ENCODE measurements at places on chromosomes 5 and 9.
A peak's percentile ranks its signal among the peaks of the same experiment; 100 is the strongest.

GRCh38 chr9:105244734-105245028 is 230 bp downstream of the SLC44A1 start:
- no peak for DNase-seq

- no peak for DNase-seq
Measured at GRCh38 chr9:136024286-136024685, 63.1 kb upstream of the UBAC1 start.

- no peak for DNase-seq
Measured at GRCh38 chr9:38153152-38153909, 84.3 kb upstream of the SHB start.

DNA sequence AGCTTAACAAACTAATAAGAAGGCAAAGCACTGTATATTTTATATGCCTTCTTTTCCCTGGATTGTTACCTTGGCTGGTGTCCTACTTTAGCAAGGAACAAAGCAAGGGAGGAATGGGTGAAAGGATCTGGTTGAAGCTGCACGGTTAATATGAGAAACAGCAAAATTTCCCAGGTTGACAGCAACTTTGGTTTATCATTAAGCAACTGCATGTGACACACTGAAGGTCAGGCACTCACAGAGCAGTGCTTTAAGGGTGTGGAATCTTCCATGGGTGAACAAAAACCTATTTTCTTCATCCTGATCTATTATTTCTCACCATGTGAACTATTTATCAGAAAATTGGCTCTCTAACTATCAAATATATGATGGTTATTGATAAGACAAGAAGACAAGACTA is 109.0 kb upstream of the ATP10B start:
- no peak for DNase-seq

DNA sequence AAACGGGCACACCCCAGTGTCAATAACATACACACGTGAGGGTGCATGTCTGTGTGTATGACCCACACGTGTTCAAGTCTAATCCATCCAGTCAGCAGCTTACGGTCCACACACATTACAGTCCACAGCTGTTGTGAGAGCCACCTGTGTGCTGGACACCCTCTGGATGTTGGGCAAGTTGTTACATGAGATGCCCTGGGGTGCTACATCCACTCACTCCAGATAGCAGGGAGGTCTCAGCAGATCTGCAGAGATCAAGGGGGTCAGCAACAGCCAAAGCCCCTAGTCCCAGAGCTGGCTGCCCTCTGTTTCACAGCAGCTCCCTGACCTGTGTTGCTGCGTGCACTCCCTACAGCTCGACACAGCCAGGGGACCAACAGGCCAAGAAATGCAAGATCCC is 4.3 kb upstream of the AIF1L start:
- DNase-seq = no peak

DNA sequence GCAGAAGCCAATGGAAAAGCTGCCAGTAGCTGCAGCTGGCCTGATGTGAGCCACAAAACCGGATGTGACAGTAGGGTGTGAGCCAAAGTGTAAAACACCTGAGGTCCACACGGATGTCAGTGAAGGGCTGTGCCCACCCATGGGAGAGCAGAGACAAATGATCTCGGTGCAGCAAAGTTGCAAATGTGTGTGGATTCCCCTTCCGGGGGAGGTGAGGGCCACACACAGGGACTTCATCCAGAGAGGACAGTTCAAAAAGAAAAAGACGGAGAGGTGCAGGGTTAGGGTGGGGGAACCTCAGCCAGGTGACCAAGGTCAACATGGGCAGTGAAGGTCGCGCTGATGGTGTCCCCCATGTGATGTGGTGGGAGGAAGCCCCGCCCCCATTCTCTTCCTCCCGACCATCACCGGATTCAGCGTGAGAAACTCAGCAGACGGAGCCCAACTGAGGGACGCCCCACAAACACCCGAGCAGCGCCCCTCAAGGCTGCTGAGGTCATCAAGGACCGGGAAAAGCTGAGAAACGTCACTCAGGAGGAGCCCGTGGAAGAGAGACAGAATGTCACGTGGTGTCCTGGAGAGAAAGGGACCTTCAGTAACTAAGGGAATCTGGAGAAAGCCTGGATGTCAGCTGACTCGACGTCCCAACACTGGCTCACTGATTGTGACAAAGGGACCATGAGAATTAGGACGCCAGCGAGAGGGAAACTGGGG is 11.4 kb upstream of the PTGDS start:
- no peak for DNase-seq

DNA sequence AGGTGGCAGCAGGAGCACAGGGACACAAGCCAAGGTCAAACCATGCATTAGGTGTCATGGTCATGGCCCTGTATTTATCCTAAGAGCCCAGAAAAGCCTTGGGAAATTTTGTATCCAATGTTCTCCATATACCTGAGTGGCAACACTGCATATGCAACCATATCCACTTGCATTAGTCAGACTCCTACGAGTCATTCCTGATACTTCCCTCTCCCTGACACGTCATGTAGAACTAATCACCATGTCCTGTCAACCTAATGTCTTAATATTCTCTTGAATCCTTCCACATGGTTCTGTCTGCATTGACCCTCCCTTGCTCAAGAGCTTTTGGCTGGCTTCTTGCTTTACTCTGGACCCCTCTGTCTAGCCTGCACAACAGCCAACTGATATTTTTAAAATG is 9.4 kb downstream of the SCGB3A2 start:
- no peak for DNase-seq

- no peak for DNase-seq
Measured at GRCh38 chr9:101977614-101978210, 239.3 kb upstream of the GRIN3A start.

DNA sequence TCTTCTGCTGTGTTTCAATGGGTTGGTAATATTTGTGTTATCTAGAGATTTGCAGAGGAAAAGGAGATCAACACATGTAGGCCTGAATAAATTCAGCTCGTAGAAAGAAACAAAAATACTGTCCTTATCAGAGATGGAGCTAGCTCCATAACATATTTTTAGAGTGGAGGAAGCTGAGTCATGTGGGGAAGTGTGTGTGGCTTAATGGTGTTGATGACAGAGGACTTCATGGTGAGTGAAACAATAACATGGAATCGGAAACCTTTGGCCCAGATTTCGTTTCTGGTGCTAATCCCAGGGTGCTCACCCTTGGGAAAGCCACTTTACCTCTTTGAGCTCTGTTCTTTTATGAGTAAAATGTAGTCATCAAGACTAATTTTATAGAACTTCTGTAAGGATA is 825.0 kb downstream of the TLR4 start:
- no peak for DNase-seq

GRCh38 chr5:61625681-61626621 is 293.9 kb downstream of the ZSWIM6 start:
- DNase-seq = peak; percentile 13

- DNase-seq = no peak
Measured at GRCh38 chr9:22829236-22829635, 382.6 kb downstream of the DMRTA1 start.

- no peak for DNase-seq
Measured at GRCh38 chr5:143302341-143303045, 101.0 kb downstream of the NR3C1 start.

- no peak for DNase-seq
Measured at GRCh38 chr9:134469041-134469875, 143.0 kb downstream of the RXRA start.

DNA sequence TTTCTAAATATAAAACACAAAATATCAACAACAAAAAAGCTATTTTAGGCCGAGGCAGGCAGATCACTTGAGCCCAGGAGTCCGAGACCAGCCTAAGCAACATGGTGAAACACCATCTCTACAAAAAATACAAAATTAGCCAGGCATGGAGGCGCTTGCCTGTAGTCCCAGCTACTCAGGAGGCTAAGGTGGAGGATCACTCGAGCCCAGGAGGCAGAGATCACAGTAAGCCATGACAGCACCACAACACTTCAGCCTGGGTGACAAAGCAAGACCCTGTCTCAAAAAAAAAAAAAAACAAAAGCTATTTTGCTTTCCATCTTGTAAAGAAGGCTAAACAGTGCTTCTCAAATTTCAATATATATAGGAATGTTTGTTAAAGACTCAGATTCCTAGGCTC is 11.3 kb downstream of the C5orf15 start:
- no peak for DNase-seq

DNA sequence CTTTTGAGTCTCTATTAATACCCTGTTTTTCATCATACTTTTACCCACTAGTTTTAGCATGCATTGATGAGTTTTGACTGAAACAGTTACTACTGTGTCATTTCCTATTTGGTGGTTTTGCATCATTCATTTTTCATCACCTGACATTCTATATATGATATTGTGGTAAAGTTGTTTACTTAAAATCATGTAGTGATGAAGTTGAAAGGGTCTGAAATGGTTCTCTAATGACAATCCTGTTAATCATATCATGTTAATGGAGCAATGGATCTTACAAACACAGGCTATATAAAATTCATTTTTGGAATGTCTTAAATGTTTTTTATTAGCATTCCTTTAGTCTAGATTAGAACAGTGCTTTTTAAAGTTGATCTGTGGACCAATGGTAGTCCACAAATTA is 84.1 kb downstream of the ERBIN start:
- no peak for DNase-seq

DNA sequence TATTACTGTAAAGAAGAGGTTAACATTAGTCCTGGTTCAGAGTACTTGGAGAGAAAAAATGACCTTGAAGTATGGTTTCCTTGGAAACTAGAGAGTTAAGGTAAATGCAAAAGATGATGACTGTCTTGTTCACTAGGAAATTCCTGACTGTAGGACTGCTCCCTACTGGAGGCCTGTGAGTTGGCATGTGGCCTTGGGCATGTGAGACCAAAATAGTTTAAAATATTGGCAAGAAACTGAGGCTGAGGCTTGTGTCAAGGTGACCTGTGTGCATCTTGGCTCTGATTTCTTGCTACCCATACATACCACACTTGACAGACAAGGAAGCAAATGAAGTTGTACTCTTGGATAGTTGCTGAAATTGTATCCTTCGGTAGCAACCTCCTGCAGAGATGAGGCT is 96.5 kb downstream of the TARS1 start:
- no peak for DNase-seq

DNA sequence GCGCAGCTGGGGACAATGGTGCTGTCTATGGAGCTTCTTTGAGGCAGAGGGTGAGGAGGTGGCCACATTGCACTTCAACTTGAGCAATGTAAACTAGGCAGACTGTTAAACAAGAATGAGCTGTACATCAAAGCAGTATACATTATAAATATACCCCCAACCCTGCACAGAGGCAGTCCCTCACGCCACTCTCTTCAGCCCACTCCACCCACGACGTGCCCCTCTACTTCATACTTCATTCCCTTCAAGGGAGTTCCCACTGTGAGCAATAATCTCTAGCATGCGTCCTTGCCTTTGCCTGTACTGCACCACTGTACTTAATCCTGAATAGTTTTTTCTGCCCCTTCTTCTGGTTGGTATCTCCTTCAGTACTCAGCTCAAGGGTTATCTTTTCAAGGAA is 14.4 kb downstream of the TRPM3 start:
- DNase-seq = no peak

- no peak for DNase-seq
Measured at GRCh38 chr5:123696921-123697341, 185.0 kb downstream of the CSNK1G3 start.

GRCh38 chr5:87536365-87536764 is 123.6 kb upstream of the CCNH start:
- no peak for DNase-seq

GRCh38 chr5:58998544-58998943 is 415.7 kb downstream of the RAB3C start:
- DNase-seq = no peak

- no peak for DNase-seq
Measured at GRCh38 chr9:136865768-136866103, 372 bp downstream of the EDF1 start.

GRCh38 chr5:145739843-145740242 is 95.3 kb downstream of the PRELID2 start:
- DNase-seq = no peak

DNA sequence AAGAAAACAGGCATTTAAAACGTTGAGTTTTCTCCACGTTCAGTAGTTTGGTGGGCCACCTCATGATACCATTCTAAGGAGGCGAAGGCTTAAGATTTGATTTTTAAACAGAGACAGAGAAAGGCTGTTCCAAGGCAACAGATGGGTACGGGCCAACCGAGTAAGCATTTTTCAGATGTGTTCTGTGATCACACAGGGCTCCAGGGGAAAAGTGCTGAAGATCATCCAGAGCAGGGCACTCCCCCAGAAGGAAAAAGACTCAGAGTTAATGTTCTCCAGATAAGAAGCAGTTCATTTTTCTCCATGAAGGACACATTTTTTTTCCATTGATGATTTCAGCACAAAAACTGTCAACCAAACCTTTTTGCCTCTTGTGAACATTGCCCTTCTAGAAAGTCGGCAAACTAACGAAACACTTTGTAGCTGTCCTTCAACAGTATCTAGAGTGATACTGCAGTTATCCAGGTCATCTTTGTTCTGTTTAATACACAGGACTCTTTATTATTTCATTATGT is 138.7 kb downstream of the ALDH1A1 start:
- DNase-seq = no peak
